CD4-positive, alpha-beta T cell treated with Interleukin-6 at 100 ng/mL for 8 hours (primary cell): ENCODE measurements at places on chromosomes 1 and 21.

DNA sequence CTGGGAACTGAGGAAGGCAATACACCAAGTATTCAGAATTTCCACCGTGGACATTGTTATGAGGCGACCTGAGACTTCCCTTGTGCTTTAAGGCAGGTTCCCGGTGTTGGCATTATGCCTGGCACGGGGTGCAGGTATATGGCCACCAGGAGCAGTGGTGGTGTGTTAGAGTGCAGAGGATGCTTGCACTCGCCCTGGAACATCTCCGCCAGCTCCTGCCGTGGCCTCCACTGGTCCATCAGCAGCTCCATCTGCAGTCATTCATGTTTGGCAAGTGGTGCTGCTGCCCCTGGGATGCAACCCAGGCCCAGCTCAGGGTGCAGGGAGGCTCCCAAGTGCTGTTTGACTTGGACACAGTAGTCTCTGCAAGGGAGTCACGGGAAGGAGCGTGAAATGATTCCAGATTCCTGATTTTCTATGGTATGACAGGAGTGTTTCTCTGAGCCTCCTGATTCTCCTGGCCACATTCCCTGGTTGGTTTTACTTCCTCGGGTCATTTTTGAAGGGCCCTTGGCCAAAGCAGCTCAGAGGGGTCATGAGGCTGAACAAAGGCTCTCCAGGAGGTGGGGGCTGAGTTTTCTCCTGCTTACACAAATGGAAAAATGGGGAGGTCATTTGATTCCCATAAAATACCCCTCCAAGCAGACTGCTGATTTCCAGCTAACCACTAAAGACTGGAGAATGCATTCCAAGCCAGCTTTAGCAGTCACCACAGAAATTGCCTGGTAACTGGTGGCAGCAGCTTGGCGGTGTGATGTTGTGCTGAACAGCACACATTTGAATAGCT lies 60.4 kb upstream of the PSEN2 start:
- DNase-seq, result no peak

DNA sequence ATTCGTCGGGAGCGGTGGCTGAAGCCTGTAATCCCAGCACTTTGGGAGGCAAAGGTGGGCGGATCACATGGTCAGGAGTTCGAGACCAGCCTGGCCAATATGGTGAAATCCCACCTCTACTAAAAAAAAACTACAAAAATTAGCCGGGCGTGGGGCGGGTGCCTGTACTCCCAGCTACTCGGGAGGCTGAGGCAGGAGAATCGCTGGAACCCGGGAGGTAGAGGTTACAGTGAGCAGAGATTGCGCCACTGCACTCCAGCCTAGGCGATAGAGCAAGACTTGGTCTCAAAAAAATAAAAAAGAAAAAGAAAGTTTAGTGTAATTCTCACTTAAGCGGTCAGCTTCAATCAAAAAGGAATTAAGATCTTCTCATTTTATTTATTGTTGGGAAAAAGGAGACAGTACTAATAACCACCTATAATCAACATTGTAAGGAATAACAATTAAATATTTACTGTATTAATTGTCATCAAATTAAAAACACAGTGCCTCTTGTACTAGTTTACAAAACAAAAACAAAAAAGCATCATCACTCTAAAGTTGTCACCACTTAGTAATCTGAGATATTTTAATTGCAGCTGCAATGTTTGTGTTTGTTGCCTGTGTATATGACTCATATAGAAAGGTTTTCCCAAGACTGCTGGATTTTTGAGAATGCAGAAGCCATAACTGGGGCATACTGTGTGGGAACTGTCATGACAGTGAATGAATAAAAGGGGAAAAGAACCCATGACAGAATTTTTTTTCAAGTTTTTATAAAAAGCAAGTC lies 3.7 kb downstream of the FBXO42 start:
- DNase-seq, result no peak

GRCh38 chr21:29117372-29117955 lies 13.0 kb upstream of the MAP3K7CL start:
- DNase-seq, result no peak

- no peak for DNase-seq
Observed at GRCh38 chr1:1593834-1594601, 5.9 kb downstream of the FNDC10 start.

DNA sequence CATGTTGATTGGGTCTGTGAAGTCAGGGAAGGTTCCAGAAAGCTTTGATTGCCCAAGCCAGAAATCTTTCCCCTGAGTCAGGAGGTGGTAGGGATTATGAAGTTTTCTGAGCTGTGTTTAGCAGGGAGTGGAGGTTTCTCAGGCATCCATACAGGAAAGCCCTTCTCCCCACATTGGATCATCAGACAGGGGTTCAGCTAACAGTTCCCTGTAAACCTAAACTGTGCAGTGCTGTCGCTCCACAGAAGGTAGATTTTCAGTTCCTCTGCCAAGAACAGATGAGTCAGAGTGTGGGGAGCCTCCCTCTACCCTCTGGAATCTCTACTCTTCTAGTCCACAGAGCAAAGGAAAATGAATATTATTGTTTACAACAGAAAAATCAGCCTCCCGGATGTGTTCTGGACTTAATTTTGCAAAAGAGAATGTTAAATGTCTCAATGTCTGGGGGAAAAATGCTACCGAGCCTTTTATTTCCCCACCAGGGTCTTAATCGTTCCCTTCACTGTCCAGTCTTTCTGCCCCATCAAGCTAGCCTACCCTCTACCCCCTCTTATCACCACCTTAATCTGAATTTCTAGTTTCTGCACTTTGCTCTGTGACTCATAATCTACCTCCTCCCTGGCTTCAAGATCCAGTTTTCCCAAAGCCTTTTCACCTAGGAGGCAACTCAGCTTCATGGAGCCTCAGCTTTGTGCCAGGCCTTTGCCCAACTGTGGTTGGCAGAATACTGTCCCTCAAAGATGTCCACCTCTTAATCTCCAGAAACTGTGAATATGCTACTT lies 355.6 kb downstream of the PRDM2 start:
- DNase-seq, result no peak

DNA sequence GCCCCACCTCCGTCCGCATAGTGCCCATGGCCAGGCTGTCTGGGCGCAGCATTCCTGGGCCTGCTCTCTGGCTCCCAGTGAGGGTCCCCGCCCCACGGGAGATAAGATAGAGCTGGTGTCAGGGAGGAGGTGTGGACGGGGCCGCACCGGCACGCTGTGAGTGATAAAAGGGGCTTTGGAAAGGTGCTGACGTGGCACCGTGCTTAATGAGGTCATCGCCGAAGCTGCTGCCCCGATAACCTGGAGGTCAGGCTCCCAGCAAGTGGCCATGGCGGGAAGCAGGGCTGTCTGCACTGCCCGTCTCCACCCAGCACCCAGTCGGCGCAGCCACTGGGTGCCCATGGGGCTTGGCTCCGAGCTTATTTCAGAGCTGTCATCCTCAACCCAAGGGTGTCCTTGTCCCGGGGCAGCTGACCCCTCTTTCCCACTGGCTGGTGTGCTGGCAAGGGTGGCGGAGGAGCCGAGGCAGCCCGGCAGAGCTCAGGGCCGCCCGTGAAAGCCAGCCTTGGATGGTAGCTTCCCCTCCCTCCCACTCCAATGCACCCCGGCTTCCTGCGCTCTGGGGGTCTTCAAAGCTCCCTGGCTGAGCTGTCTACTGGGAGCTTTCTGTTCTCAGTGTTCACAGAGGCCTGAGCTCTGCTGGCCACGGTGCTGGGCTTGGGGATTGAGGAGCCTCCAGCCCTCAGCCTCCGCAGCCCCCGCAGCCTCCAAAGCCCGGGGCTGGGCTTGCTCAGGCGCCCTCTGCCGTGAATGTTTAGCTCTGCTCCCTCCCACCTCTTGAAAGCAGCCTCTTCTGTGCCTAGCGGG lies 105.1 kb upstream of the ARHGEF16 start:
- DNase-seq, result no peak

GRCh38 chr21:28875078-28875477 lies 117.6 kb downstream of the LTN1 start:
- no peak for DNase-seq

DNA sequence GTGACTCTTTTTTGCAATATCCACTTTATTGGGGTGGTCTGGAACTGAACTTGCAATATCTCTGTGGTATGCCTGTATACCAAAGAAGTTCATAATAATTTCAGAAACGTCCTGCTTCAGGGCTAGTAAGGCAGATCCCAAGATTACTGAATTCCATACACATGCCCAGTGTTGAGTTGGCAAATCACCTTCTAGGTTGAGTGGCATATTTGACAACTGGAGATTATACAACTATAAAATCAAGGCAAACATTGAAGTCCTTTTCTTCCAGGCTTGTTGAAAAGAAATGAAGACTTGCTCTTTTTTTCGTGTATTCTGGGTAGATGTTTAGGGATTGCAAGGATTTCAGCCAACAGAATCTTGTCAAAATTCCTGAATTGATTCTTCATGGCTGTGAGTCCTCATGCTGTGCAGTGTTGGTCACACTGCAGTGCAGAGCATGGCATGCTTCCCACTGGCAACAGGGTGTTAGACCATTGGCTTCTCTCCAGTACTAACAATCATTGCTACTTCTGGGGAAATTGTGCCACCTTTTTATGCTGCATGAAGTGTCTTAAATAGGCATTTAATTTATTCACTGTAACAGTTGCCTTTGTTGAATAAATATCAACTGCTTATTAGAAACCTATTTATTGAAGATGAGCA lies 367.1 kb upstream of the ADGRL4 start:
- DNase-seq, result no peak

- no peak for DNase-seq
Observed at GRCh38 chr1:43009274-43009673, 50.6 kb upstream of the SLC2A1 start.

DNA sequence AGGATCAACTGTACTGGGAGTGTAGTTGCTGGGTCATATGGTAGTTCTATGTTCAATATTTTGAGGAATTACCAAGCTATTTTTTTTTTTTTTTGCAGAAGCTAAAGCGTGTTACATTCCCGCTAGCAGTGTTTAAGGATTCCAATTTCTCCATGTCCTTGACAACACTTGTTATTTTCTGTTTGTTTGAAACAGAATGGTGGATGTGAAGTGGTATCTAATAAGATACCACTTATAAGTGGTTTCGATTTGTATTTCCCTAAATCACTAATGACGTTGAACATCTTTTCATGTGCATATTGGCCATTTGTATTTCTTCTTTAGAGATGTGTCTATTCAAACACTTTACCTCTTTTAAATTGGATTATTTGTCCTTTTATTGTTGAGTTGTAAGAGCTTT lies 112.2 kb downstream of the DISP1 start:
- no peak for DNase-seq

DNA sequence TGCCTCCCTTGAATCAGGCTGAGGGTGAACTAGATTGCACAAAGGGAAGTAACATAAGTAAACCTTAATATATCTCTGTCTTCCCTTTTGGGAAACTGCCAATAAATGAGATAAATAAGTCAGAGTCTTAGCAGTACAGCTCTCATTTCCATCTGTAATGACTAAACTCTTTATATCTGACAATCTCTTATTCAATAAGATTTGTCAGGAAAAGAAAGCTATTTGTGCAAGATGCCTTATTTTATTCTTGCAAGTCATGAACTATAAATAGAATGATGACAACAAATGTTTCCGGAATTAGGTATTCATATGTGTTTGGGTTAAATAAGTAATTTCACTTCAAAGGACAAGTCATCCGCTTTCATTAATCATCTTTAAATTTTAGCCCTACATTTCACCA lies 229.2 kb downstream of the PTGER3 start:
- no peak for DNase-seq

GRCh38 chr1:203628201-203629015 lies 1.8 kb downstream of the ATP2B4 start:
- DNase-seq, result no peak

- DNase-seq, result no peak
Observed at GRCh38 chr1:193036337-193037047, 22.7 kb downstream of the UCHL5 start.

DNA sequence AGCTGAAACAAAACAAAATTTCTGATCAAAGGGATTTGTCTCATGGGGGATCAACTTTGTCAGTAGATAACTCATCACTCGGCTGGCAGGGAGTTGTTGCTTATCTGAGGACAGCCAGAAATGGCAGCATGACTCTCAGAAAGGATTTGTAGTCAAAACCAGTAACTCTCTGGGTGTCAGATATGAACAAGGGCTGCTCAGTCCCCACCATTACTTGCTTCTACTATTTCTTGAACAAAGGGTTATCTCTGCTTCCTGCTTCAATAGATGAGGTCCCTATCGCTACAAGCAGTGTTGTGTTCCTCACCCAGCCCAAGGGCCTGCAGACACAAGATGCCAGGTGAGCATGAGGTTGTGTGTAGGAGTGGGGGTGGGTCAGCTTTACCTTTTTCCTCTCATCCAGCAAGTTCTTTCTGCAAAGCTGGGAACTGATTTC lies 116.2 kb downstream of the PTBP2 start:
- DNase-seq, result no peak

DNA sequence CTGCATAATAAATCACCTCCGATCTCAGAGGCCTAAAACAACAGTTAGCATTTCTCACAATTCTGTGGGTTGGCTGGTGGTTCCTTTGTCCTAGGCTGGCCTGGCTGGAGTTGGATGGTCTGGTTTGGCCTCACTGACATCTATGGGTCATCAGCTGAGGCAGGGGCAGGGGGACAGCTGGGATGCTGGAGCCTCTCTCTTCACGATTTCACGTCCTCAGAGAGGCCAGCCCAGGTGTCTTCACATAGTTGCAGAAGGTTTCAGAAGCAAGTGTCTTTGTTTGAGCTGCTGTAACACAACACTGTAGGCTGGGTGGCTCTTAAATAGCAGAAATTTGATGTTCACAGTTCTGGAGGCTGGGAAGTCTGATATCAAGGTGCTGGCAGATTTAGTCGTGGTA lies 155.5 kb upstream of the CACNA1E start:
- no peak for DNase-seq

- DNase-seq, result no peak
Observed at GRCh38 chr1:245437369-245438062, 282.7 kb downstream of the KIF26B start.

- no peak for DNase-seq
Observed at GRCh38 chr1:15916916-15917315, 59.0 kb downstream of the ZBTB17 start.

DNA sequence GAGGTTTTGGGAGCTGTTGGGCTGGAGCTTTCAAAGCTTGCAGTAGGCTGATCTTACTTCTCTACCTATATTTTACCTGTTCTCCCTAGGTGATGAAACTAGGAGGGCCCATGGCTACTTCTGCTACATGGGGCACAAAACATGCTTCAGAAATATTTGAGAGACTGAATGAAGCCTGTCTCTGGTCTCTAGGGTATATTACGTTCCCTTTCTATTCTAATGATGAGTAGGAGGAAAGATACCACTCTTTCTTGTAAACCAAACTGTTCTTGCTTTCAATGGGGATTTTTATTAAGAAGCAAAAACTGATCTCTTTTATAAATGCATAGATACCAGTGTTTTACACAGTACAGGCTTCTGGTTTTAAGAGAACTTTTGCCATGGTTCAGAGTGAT lies 103.1 kb downstream of the GALNT2 start:
- DNase-seq, result no peak

DNA sequence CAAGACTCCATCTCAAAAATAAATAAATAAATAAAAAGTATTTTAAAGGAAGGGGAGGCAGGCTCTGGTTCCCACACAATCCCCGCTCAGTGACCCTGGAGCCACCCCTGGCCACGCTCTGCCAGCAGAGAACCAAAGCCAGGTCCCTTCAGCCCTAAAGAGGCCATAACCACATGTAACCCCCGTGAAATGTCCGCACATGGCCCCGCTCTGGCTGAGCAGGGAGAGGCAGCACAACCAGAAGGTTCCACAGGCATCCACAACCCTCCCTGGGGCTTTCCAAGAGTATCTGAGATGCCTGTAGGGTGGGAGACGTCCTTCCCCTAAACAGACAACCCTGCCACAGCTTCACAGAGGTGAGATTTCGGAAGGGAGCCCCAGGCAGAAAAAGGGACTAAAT lies 1.4 kb upstream of the ARF1 start:
- no peak for DNase-seq
